Stimulated activated CD4-positive, alpha-beta T cell treated with anti-CD3 and anti-CD28 coated beads, Interleukin-15, amount 100 ng/mL, for 24 hours (primary cell): ENCODE measurements at places on chromosomes 5 and 9.

DNA sequence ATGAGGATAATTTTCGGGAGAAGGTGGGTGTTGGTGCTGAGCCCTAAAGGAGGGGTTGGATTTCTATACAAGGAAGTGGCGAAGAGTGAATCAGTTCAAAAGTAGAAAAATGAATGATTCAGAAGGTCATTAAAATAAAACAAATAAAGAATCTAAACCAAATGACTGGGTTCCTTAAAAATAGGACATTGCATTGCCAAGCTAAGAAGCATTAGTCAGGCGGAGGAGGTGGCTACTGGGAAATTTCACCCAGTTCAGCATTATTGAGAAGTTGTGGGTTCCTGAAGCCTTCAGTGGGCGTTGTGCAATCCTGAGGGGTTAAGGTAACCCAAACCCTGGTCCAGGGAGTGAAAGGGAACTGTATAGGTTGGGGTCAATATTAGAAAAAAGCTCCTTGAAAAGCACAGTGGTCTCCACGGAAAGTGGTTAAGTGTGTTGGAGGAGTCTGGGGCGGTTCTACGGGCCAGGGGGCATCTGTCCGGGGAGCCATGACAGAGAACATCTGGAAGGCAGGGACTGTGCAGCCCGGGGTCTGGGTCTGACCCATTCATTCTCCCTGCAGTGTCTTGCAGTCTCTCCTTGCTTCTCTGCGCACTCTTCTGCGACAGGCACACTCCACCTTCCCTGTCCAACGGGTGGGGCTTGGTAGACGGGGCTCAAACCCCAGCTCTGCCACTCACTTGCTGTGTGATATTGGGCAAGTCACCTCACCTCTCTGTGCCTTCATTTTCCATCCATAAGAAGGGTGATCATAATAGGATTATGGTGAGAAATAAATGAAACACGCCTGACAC is 27.6 kb upstream of the DUSP1 start:
- no peak for DNase-seq

GRCh38 chr9:87342743-87343142 is 154.9 kb upstream of the DAPK1 start:
- no peak for DNase-seq

DNA sequence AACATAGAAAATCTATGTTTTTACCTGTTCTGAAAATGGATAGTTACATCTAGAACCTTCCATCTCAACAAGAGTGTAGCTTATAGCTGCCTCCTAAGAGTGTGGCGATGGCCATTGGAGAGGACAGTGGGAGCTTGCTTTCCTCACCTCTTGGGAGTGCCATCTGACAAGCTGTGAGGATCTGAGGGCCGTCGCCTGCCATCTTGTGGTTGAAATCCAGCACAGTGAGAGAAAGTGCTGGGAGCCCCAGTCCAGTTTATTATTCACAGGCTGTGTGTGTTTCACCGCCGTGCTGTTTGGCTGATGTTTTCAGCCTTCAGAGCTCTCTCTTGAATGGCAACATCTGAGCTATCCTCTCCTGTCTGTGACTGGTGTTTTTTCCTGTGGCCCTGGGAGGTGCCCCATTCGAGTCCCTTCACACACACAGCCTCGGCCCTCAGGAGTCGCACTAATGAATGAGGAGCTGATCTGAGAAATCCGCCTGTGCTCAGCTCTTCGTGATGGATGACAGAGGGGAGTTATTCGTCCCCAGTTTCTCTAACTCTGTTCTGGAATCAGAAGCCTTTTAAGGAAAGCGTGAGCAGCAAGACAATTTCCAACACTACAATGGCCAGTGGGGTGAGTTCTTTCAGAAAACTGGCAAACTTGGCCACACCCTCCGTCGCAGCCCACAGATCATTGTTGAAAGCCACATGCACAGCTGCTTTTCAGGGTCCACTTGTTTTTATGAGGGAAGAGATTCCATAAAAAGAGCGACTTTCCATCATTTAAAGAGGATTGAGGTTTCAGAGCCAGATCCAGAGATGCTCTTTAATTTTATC is 170.3 kb downstream of the PDZD2 start:
- DNase-seq, result peak; percentile 24

DNA sequence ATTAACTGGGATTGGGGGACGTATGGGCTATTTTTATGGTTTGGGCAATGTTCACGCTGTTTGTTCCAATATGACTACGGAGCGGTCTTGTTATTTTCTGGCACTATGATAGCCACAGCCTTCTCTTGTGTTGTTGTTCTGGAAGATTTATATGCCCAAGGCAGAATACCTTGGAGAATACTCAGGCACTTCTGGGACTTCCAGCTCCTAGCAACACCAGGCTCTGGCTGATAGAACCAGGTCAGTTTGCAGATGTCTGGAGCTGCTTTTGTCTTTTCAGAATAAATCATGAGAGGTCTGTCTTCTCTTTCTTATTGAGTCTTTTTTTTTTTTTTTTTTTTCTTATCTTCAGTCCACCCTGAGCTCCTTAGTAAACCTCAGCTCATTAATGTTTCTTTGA is 262.5 kb downstream of the MED10 start:
- DNase-seq, result no peak

DNA sequence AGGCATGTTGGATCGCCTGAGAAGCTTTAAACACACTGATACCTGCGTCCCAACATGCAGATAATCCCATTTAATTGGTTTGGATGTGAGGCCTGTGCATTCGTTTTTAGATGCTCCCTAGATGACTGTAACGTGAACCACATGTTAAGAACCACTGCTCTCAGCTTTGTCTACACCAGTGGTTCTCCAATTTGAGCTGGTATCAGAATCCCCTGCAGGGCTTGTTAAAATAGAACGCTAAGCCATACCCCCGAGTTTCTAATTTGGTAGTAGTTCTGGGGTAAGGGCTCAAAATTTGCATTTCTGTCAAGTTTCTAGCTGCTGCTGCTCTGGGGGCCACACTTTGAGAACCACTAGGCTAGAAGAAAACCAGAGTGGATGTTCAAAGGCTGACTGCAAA is 74.7 kb downstream of the S1PR3 start:
- DNase-seq, result no peak

DNA sequence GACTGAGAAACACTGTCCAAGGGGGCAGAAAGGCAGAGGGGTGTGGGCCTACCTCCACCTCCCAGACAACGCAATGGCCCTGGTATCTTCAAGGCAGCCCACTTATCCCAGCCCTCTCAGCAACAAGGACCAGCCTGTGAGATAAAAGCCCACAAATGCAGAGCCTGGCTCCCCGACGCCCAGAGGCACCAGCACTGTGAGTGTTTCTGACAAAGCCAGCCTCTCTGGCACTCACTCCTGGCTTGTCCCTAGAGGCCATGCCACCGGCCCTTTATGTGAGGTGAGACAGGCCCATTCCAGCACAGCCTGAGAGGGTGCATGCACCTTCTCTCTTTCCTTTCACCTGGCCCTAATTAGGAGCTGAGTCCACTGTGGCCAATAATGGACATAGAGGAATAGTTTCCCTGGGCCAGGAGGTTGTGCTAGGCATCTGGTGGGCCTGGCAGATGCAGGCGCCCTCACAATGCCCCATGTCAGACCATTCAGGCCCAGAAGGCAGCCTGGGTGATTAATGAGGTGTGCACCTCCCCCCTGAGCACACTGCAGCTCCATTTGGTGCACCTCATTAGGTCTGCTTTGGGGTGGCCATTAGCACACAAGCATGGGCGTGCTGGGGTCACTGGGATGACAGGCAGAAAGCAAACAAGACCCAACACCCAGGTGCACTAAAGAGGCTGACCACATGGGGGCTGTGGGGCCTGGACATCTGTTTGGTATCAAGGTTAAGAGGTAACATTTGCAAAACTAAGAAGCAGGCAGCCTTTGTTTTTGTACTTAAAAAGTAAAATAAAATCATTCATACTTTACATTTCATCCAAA is 176.0 kb downstream of the MED10 start:
- DNase-seq, result peak; percentile 8

DNA sequence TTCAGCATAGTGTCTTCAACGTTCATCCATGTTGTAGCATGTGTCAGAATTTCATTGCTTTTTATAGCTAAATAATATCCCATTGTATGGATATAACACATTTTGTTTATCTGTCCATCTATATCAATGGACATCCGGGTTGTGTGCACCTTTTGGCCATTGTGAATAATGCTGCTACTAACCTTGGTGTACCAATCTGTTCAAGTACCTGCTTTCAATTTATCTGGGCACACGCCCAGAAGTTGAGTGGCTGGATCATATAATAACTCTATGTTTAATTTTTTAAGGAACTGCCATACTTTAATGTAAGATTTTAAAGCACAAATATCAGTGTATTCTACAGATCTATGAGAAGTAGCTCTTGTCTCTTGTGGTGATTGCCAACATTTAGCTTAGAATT is 43.5 kb downstream of the SCAI start:
- DNase-seq, result no peak

GRCh38 chr5:131649161-131649560 is 14.1 kb upstream of the RAPGEF6 start:
- DNase-seq, result no peak

GRCh38 chr9:18396102-18396728 is 77.7 kb upstream of the ADAMTSL1 start:
- DNase-seq, result no peak

GRCh38 chr5:60447488-60447920 is 252.5 kb downstream of the DEPDC1B start:
- no peak for DNase-seq

DNA sequence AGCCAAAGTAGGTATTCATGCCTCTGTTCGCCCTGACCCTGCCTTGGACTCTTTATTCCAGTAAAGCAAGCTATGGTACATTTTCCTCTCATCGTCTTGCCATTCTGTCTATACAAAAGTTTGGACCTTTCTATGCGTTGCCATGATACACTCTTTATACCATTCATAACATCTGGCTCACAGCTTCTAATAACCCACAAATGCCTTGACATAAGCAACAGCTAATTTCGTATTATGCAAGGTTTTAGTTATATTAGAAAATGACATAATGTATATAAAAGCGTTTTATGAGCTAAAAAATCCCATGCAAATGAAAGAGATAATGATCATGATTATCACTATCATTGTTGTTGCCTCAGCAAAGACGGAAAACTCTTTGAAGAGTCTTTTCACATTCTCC is 265.7 kb downstream of the TMEM167A start:
- no peak for DNase-seq
